ENCODE measurements at places on chromosomes 4 and X.

GRCh38 chr4:118587116-118587831 is 97.9 kb upstream of the METTL14 start:
- no peak for DNase-seq

DNA sequence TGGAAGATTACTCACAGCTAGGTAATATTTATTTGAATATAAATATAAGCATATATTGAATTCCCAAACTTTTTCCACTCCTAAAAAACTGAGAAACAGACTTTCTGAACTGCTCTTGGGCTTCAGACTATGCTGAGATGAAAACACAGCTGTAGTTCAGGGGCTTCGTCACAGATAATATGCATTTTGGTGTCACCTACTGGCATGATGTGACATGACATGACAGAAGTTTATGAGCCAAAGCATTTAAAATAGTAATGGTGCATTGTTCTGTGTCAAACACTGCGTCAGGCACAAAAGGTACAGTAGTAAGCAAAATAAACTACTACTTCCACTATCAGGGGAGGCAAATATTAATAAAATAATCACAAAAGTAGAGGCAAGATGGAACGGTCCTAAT is 171.3 kb downstream of the BTC start:
- DNase-seq: no peak

- DNase-seq: no peak
These were observed 9.7 kb upstream of the SOX3 start for GRCh38 chrX:140514554-140514953.

DNA sequence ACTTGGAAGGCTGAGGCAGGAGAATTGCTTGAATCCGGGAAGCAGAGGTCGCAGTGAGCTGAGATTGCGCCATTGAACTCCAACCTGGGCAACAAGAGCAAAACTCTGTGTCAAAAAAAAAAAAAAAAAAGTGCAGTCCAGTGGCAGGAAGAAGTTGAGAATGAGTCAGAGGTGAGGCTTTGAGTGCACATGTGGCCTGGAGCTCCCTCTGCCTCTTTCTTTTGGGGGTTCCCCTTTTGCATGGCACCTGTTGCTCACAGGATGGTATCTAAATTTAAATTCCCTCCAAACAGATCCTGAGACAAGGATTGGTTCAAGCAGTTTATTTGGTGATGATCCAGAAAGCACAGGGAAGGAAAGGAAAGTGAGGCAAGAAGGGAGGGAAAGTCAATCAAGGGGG is 151.4 kb upstream of the STX18 start:
- no peak for DNase-seq

GRCh38 chrX:142613403-142613802 is 408.3 kb upstream of the MAGEC2 start:
- DNase-seq: no peak

DNA sequence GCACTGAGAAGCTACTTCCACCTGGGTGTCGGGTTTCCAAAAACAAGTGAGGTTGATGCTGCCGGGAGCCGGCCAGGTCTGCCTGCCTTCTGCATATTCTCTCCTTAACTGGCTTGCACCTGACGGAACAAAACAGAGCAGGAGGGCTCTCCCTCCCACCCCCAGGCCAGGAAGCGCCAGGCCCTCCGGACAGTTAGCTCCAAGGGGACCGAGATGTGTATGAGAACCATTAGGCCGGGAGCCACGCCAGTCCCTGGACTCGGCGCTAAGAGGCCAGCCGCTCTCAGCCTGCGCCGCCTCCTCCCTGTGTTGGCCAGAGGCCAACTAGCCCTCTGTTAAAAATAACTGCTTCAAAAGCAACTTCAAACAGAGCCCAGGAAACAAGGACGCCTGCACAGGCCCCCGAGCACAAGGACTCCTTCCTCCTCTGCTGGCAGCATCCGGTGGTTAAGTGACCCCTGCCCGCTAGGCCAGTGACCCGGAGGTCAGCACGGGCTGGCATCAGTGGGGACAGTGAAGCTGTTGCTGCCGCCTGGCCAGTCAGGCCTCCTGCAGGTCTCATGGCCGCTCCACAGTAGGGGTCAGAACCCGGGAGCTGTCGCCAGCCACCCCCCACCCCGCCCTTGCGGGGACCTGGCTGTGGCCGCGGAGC is 107.9 kb downstream of the ABLIM2 start:
- no peak for DNase-seq

Measured in stimulated activated CD4-positive, alpha-beta T cell treated with anti-CD3 and anti-CD28 coated beads, Interleukin-1b, Interleukin-23, amount 100 ng/mL, for 4 hours (primary cell).